ENCODE measurements at places on chromosomes 2 and 18. TPM values are rescaled to one million over a fixed set of nuclear protein-coding genes. Genes with fewer than 3 reads are reported as not detected.

CNGA3 gene
- total RNA-seq: 0.40 TPM

SLC14A1 gene
- 1.3 TPM for total RNA-seq

DSC2 gene
- total RNA-seq: 3.5 TPM

TXNDC2 gene
- 0.04 TPM for total RNA-seq

ADD2 gene
- 0.98 TPM for total RNA-seq

TUBA3E gene
- total RNA-seq: not detected

KLF7 gene
- 9.6 TPM for total RNA-seq
